ENCODE measurements at places on chromosomes 7 and 10. TPM values are rescaled to one million over a fixed set of nuclear protein-coding genes. Genes with fewer than 3 reads are reported as not detected.

GRCh38 chr7:107615910-107616680 is 36.0 kb downstream of the BCAP29 start:
- no peak for DNase-seq

GRCh38 chr10:35259769-35260397 is 76.4 kb upstream of the CCNY start:
- peak; percentile 87 for DNase-seq

DNA sequence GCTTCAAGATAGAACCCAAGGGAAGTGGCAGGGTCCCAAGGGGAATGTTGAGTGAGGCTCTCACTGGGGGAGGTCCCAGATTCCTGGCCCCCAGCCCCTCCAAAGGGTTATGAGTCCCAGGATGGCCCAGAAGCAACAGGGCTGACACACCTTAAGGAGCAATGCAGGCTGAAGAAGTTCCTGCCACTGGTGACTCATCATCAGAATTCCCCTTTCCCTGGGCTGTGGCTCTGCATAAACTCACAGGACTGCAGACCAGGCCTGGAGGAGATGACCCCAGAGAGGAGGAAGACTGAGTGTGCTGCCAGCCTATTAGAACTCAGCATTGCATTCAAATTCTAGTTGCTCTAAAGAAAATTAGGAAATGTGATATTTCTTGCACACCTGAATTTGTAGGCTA is 126.7 kb downstream of the DPP6 start:
- DNase-seq, result no peak

GRCh38 chr10:111297351-111297848 is 220.6 kb downstream of the ADRA2A start:
- no peak for DNase-seq

DNA sequence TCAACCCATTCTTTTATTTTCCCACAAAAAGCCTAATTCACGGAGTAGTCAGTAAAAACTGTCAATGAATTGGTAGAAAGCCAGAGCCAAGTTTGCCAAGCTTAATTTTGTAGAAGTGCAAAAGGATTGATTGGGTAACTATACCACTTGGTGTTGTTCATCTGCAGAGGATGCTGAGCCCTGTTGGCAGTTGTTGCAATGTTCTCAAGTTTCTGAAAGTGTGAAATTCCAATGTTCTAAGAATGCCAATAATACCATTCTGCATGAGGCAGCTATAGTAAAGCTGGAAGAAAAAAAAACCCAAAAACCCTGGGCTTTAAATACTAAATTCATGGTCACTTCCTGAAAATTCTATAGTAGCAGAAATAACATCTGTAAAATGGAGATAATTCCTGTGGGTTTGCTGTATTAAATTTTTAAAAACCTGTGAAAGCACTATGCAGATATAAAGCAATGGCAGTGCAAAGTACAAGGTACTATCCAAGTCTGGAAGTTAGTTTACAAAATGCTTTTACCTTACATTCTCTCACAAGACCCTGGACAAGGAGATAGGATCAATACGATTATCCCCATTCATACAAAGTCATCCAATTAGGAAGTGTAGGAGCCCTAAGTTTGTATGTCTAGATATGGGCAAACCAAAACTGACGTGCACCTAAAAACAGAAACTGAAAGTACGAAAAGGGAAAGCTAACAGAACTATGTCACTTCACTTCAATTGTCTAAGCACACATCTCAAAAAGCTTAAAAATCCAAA is 6.0 kb upstream of the PON1 start:
- DNase-seq, result no peak

- DNase-seq, result no peak
These were observed 9.0 kb downstream of the ADRA2A start for GRCh38 chr10:111085690-111086353.

GRCh38 chr7:137032436-137032835 is 164.0 kb downstream of the CHRM2 start:
- DNase-seq, result no peak

GRCh38 chr7:71429083-71429482 is 297.1 kb downstream of the GALNT17 start:
- DNase-seq, result no peak

- DNase-seq, result no peak
These were observed 112.7 kb downstream of the CPXM2 start for GRCh38 chr10:123778719-123779517.

GRCh38 chr7:133530682-133531081 is 277.8 kb downstream of the EXOC4 start:
- no peak for DNase-seq

- no peak for DNase-seq
These were observed 57.1 kb upstream of the ICA1 start for GRCh38 chr7:8319115-8319514.

DNA sequence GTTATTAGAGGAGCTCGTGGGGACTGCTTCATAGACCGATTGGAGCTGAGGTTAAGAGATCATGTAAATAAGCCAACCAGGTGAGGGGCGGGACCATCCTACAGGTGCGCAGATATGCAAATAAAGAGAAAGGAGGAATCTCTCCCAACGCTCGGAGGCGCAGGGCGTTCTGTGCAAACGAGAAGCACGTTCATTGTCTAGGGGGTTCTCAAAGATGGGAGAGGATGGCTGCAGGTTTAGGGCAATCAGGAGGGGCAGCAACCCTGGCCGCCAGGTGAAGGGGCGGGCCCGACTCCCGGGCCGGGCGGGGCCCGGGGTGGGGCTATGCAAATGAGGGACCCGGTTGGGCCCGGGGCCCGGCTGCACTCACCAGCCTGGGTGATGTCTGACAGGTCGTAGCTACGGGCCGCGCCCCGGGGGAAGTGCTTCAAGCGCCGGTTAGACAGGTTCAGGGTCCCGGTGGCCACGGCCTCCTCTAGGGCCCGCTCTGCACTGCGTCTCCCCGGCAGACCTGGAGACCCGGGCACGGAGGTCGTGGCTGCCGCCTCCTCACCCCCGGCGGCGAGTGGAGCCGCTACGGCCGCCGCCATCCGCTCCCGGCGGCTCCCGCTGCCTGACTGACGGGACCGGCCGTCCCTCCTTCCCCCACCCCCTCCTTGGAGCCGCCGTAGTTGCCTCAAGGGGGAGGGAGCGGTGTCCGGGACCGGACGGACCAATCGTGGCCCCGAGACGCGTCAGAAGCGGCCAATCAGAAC is at the start of gene LRCH4:
TSS of gene LRCH4 (minus strand) at position 619 of the 755 bp plus-strand sequence. CDS start at position 590, 29 bp downstream.
- DNase-seq, result no peak

- peak; percentile 20 for DNase-seq
These were observed 14.7 kb downstream of the FAM241B start for GRCh38 chr10:69644658-69645295.

DNA sequence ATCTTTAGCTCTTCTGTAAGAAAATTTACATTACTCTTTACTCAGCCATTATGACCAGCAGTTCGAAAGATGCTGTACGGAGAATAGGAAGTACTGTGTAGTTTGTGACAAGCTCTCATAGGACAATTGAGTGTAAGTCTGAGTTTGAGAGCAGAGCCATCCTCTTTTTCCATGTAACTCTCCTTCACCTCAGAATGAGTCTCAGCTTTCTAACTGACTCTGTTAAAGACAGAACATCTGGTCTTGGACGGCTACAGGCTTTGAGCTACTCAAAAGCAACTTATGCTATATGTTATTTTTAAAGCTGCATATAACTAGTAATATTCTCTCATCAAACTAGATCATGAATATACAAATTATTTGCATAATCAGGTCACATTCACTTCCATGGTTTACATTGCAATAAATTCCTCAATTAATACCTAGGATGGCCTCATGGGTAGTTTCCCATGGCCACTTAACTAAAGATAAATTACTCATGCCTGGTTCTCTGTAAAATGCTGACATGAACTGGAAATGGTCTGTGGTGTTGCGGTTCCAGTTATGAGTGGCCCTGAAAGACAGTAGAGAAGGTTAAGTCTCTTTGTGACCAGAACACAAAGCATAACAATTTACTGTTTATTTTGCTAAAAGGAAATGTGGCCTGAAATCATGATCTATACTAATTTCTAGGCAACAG is 358.7 kb downstream of the PHF14 start:
- no peak for DNase-seq

GRCh38 chr7:92809760-92810573 is 26.4 kb downstream of the CDK6 start:
- peak; percentile 87 for DNase-seq

Gene KNDC1
- polyA plus RNA-seq, result 0.56 TPM

Gene TMEM26
- polyA plus RNA-seq, result 2.3 TPM

Gene HOXA2
- 4.1 TPM for polyA plus RNA-seq

Gene MET
- 15.5 TPM for polyA plus RNA-seq

Gene ELN
- polyA plus RNA-seq, result 2.8 TPM

Measured in AG04450 (cell line).